ENCODE measurements at places on chromosomes 7 and 10. TPM values are rescaled to one million over a fixed set of nuclear protein-coding genes. Genes with fewer than 3 reads are reported as not detected.

DNA sequence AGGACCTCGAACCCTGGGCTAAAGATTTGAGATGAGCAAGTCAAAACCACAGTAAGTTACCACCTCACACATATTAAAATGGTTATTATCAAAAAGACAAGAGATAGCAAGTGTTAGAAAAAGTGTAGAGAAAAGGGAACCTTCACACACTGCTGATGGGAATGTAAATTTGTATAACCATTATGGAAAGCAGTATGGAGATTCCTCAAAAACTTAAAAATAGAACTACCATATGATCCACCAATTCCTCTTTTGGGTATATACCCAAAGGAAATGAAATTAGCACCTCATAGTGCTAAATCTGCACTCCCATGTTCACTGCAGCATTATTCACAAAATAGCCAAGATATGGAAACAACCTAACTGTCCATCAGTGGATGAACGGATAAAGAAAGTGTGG lies 20.8 kb upstream of the FRA10AC1 start:
- DNase-seq: no peak

Gene AUTS2
- total RNA-seq: 88.5 TPM

DNA sequence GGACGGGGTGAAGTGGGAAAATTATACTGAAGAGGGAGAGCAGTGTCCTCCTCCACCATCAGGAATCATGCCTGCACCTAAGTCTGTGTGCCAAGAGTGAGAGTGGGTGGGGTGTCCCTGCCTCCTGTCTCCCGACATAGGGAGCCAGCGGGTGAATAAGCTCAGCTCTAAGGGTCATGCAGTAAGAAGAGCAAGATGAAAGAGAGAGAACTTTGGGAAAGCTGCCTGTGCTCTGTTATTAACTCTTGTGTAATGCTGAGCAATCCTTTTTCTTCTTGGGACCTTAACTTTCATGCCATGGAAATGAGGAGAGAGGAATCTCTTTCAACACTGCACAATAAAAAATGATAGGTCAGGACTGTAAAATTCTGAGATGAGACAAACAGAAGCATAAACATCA lies 7.9 kb upstream of the TCAF1 start:
- no peak for DNase-seq

GRCh38 chr10:103545771-103546281 lies 52.3 kb downstream of the NEURL1 start:
- peak; percentile 45 for DNase-seq

Gene LEP
- total RNA-seq: not detected

Gene SMURF1
- total RNA-seq: 20.5 TPM

DNA sequence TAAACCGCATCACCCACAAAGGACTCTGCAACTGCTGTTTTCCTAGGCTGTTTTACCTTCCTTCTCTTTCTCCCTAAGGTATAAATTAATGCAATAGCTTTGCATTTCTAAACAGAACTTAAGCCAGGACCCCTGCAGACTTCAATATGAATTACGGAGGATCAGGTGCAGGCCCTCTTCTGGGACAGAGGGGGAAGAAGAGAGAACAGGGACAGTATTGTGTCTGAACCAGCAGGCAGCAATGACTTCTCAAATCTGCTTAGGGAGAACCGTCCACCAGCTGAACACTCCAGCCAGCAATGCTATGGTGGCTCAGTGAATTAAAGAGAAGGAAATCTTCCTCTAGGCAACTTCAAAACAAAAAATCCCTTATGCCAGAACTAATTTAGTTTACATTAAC lies 35.7 kb downstream of the POLR3A start:
- no peak for DNase-seq

DNA sequence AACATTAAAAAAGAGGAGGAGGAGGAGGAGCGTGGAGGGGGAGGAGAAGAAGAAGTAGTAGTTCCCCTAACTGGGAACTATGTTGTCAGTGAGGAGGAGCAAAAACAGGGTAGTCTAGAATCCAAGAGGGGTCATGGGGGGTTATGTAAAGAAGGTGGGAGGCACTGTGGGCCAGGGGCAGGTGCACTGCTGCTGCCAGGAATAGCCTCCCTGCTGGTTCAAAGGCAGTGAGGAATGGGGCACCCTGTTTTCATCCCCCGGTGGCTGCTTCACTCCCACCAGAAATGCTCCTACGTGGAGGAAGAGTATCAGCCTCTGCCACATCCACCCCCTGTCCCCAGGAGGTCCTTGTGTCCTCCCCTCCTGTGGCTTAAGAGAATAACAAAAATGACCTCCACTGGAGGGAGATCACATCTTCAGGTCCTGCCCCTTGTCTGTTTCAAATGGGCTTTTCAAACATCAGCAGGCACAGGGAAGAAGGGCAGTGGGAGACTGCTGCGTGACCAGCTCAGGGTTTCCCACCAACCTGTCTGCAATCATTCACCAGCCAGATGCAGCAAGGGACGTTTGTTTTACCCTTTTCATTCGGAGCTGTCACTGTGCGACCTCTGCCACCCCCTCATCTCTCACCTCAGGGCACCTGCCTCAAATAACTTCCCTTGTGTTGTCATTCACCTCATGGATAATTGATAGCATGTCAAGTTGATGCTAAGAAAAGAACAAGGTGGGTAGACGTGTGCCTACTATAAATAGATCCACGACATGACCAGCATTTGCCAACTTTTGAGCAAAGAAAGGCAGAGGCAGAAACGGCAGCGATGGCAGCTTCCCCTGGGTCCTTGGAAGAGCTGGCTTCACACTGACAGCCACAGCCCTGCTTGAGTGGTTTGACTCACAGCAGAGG lies 92.6 kb downstream of the DGKI start:
- no peak for DNase-seq

DNA sequence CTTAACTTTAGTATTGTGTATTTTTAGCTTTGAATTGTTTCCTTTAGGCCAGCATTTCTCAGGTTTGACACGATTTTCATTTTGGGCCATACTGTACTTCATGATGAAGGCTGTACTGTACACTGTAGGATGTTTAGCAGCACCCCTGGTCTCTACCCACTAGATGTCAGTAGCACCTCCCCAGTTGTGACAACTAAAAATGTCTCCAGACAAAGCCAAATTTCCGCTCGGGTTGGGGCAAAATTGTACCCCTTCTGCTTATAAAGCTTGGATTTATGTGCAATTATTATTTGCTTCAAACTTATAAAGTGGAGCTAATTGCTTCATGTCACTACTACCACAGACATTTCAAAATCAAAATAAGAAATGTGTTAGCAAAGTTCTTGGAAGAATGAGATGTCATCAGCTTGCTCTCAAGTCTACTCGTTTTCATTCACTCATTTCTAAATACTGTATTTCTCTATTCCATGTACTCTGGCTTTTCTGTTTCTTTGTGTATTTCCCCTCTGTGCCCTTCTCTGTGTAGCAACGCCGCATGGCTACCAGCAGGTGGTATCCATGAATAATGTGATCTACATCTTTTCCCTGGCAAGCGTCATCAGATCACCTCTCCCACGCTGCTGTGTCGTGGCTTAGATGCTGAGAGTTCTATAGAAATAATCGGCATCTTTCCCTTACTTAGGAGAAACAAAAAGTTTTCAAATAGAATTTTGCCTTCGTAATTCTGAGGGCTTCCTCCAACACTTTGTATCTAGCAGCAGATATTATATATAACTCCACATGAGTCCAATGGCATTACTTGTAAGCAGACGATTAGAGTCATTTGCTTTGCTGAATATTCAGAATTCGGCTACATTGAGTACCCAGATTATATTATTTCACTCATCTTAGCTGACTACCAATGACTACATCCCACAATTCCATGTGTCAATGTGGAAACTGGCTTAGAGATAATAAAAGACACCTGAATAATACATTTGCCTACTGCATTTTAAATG lies 47.8 kb upstream of the CALCR start:
- DNase-seq: peak; percentile 20

DNA sequence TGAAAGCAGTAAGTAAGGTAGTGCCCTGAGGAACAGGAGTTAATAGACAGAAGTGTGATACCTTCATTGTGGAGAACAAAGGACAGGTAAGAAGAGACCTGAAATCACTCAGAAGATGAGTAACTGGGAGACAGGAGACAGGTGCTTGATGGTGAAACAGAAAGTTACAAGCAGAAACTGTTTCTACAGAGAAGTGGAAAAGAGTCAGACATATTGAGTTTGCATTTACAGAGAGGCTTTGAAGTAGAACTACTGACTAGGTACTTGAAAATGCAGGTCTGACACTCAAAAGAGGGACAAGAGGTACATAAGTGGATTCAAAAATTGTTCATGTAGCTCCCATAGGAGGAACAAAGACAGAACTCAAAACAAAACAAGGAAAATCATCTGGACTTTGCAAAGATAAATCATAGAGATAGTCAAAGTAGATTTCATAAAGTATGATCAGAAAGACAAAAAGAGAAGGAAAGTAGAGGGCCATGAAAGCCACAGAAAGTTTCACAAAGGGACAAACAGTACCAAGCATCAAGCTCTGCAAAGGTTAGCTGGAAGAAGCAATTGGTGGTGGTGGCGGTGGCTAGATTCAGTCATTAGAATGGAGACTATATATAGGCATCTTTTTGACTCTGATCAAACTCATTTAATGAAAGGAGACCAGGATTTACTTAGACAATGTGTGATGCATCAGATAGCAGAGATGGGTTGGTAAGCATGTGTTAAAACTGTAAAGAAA lies 198.4 kb downstream of the PCLO start:
- DNase-seq: peak; percentile 26

- DNase-seq: no peak
Observed at GRCh38 chr7:40538281-40538680, 403.5 kb downstream of the SUGCT start.

DNA sequence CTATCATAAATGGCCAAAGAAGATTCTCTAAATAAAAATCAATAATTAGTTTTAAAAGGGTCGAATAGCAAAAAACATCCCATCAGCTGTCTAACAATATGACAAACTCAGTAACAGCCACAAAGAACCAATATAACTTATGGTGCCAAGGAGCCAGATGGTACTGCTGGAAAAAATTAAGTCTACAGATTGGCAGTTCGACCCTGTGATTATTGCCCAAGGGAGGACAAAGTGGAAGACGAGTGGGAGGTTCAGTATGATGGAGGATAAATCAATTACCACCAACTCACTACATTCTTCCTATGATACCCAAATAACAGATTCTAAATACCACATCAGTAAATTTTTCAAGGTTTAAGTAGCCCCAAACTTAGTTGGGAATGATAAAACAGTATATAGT lies 49.0 kb downstream of the SKAP2 start:
- DNase-seq: no peak

DNA sequence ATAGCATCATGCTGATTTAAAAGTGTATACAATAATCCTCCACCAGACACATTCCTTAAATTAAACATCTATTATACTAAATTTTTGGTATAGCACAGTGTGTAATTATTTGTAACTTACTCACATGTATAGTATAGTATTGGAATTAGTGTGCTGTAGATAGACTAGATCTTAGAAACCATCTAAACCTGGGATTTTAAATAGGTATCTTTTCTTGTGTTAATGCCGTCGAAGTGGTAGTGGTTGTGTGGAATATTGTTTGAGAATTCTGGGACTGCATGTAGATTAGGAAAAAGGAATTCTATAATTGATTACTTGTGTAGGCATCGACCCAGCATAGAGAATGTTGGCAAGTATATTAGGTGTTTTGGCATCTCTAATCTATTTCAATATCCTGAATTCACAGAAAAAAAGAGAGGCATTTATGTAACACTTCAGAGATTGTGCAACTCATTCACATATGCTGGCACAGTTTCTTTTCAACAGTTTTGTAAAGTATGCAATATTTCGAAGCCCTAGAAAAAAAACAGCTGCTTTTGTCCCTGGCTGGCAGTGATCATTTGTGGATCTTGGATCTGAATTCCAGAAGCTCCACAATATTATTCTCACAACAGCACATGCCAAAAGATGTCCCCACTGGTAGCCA lies 145.5 kb upstream of the AGR3 start:
- DNase-seq: no peak
